Spinal cord (tissue), 10 donors: ENCODE measurements at places on chromosomes 2 and 18. TPM values are rescaled to one million over a fixed set of nuclear protein-coding genes. Genes with fewer than 3 reads are reported as not detected.

DNA sequence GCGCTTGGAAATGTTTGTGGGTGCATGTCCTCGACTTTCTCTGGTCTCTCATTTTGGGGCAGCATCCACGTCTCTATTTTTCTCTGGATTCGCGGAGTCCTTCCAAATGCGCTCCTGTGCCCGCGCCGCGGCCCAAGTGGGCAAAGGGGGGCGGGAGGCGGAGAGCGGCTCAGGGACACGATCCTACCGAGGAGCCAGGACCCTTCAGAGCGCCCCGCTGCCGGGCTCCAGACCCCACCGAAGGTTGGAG, 990 bp downstream of the EPAS1 start:
- H3K36me3 ChIP-seq, result no peaks in the 10 kb centered on the region
- H3K27me3 ChIP-seq, result peaks cover 69% of the 10 kb centered on the region
- H3K4me3 ChIP-seq, result peak overlapping the region; percentile 65
- DNase-seq, result peak; percentile 42
- peak overlapping the region; percentile 44 for H3K27ac ChIP-seq
- peaks cover 34% of the 10 kb centered on the region for H3K4me1 ChIP-seq

SNORC gene
- total RNA-seq, result 3.1 TPM

CHRNA1 gene
- total RNA-seq, result 0.22 TPM

DNA sequence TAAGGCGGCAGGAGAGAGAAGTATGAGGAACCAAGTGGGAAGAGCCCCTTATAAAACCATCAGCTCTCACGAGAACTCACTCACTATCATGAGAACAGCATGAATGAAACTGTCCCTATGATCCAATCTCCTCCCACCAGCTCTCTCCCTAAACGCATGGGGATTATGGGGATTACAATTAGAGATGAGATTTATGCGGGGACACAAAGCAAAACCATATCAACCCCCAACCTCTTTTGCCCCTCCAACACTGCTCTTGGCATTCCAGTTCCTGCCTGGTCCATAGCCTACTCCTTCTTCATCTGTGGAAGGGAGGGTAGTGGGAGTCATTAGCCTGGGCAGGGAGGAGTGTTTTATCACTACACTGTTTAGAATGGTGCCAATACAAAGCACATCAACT, 1.4 kb upstream of the EHD3 start:
- DNase-seq, result no peak
- no peaks in the 10 kb centered on the region for H3K27me3 ChIP-seq
- H3K36me3 ChIP-seq, result no peaks in the 10 kb centered on the region
- no peak overlapping the region for H3K4me3 ChIP-seq

DNA sequence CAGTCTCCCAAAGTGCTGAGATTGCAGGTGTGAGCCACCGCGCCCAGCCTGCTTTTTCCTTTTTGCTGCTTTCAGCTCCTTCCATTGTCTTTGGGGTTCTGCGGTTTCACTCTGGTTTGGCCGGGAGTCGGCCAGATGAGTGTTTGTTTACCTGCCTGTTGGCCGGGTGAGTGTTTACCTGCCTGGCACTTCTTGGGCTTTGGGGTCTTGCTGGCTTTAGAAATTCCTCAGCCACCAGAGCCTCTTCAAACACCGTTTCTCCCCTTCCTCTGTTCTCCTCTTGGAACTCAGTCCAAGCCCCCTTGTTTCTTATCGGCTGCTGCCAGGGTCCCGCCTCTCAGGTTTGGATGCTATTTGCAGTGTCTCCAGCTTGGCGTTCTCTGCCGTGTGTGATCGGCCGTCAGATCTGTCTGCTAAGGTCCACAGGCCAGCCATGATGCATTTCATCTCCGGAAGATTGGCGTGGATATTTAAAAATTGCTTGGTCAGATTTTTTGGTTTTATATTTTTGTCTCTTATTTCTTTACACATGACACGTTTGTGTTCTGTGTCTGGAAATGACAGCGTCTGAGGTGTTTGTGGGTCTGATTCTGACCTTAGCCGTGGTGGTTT, 14.2 kb upstream of the GAL3ST2 start:
- H3K4me1 ChIP-seq, result no peaks in the 10 kb centered on the region
- no peak for DNase-seq
- H3K4me3 ChIP-seq, result no peak overlapping the region
- H3K36me3 ChIP-seq, result peaks cover 38% of the 10 kb centered on the region
- H3K27ac ChIP-seq, result no peak overlapping the region

GRCh38 chr2:19785867-19786266, 115.9 kb downstream of the TTC32 start:
- no peak overlapping the region for H3K4me3 ChIP-seq
- no peak for DNase-seq
- H3K36me3 ChIP-seq, result no peaks in the 10 kb centered on the region
- H3K27ac ChIP-seq, result no peak overlapping the region
- no peaks in the 10 kb centered on the region for H3K27me3 ChIP-seq

DNA sequence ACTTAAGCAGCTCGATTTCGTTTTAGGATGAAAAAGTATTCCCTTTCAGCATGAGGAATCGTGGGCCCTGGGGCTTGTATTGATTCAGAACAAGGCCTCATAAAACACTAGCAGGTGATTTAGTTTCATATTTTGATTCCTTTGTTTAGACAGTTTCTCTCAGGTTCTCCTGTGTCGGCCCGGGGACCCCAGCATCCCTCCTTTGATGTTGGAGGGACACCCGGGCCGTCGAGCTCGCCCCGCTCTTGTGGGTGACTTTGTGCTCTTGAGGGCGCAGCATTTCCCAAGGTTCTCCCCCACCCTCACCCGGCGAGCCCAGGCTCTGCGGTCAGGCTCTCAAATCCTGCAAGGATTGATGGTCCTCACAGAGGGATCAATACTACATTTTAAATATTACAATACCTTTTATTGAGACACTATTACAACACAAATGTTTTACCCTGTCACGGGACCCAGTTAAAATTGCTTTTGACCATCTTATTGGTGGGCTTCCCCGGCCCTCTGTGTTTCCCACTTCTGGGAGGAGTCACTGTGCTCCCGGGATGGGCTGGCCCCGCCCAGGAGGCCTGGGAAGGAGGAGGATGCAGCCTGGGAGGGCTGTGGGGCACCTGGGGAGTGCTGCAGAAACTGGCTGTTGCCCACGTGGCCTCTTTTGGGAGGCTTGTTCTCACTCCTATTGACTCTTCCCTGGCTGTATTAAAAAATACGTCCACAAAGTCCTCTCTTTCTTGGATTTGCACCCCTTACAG, 222.6 kb downstream of the INSIG2 start:
- H3K27me3 ChIP-seq, result peaks cover 5% of the 10 kb centered on the region
- peak overlapping the region; percentile 54 for H3K4me3 ChIP-seq
- H3K36me3 ChIP-seq, result no peaks in the 10 kb centered on the region
- peaks cover 16% of the 10 kb centered on the region for H3K4me1 ChIP-seq
- peak overlapping the region; percentile 58 for H3K27ac ChIP-seq

GPC1 gene
- total RNA-seq, result 33.2 TPM

DNA sequence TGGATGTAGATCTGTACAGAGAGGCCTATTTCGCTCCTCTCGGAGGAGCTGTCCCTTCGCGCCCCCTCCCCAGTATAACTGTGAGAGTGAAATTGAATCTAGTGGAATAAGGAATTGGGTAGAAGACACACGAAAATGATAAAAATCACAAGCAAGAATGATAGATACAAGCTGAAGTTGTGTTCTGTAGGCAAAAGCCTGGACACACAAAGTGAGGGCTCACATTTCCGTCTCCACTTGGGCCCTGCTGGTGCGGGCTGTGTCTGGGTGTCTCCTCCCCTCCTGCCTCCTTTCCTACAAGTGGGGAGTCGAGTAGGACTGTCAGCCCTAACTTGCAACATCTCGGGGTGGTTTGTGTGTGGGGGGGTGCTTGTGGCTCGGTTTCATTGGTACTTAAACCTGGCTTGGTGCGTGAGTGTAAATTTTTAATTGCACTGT, 457 bp upstream of the SP9 start:
- H3K4me1 ChIP-seq, result peaks cover 40% of the 10 kb centered on the region
- DNase-seq, result no peak
- H3K36me3 ChIP-seq, result no peaks in the 10 kb centered on the region
- H3K4me3 ChIP-seq, result no peak overlapping the region
- H3K27me3 ChIP-seq, result peaks cover 100% of the 10 kb centered on the region

SP140 gene
- 1.6 TPM for total RNA-seq

- no peaks in the 10 kb centered on the region for H3K36me3 ChIP-seq
- DNase-seq, result no peak
- no peaks in the 10 kb centered on the region for H3K4me1 ChIP-seq
- no peak overlapping the region for H3K27ac ChIP-seq
Measured at GRCh38 chr18:25544546-25545287, 192.8 kb upstream of the ZNF521 start.

GRCh38 chr18:58177896-58178470, 134.0 kb downstream of the NEDD4L start:
- peaks cover 2% of the 10 kb centered on the region for H3K36me3 ChIP-seq
- no peak overlapping the region for H3K27ac ChIP-seq
- DNase-seq, result peak; percentile 64
- peaks cover 27% of the 10 kb centered on the region for H3K4me1 ChIP-seq
- no peaks in the 10 kb centered on the region for H3K27me3 ChIP-seq

DNA sequence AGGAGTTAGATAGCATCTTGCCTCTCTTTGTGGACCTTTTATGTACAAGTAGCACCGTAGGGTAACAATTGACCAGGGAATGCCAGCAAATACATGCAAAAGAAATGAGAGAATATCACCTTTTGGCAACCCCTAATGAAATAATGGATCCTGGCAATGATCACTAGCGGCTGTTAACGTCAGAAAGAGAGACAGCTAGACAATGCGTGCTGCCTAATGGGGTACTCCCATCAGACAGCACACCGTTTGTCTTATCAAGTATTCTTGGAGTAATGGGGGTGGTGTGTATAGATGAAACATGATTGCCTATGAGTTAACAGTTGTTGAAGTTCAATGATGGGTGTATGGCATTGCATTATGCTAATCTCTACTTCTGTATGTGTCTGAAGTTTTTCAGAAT, 1.6 kb downstream of the ELAC1 start:
- DNase-seq, result no peak
- no peak overlapping the region for H3K27ac ChIP-seq
- peaks cover 3% of the 10 kb centered on the region for H3K36me3 ChIP-seq
- H3K4me1 ChIP-seq, result peaks cover 4% of the 10 kb centered on the region
- H3K27me3 ChIP-seq, result no peaks in the 10 kb centered on the region

- no peak for DNase-seq
- no peak overlapping the region for H3K4me3 ChIP-seq
- H3K27ac ChIP-seq, result no peak overlapping the region
- H3K4me1 ChIP-seq, result no peaks in the 10 kb centered on the region
- no peaks in the 10 kb centered on the region for H3K36me3 ChIP-seq
Measured at GRCh38 chr2:210591663-210592062, 35.3 kb downstream of the CPS1 start.

GRCh38 chr2:69565431-69565839, 78.1 kb downstream of the AAK1 start:
- H3K36me3 ChIP-seq, result no peaks in the 10 kb centered on the region
- peak; percentile 5 for DNase-seq
- H3K27ac ChIP-seq, result no peak overlapping the region
- no peaks in the 10 kb centered on the region for H3K27me3 ChIP-seq
- H3K4me3 ChIP-seq, result no peak overlapping the region

TSPYL6 gene
- 0.30 TPM for total RNA-seq

DNA sequence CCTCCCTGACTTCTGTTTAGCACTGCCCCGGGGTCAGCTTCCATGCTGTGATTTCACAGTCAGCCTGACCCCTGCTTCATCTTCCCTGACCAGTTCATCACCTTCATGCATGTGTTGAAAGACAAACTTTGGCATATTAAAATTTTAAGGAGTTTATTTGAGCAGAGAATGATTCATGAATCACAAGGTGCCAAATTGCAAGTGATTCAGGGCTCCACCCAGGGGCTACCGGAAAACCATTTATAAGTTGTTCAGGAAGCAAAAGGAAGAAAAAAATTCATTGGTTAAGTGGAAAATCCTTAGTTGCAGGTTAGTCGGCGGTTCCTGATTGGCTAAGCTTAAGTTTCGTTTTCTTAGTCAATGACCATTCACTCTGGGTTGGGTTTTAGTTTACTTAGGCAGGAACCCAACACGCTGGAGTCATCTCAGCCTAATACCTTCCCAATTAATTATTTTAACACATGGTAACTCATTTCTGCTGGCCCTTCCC, 10.6 kb downstream of the IL1F10 start:
- H3K27me3 ChIP-seq, result no peaks in the 10 kb centered on the region
- H3K4me1 ChIP-seq, result no peaks in the 10 kb centered on the region
- no peak overlapping the region for H3K4me3 ChIP-seq
- H3K36me3 ChIP-seq, result no peaks in the 10 kb centered on the region
- no peak overlapping the region for H3K27ac ChIP-seq

DNA sequence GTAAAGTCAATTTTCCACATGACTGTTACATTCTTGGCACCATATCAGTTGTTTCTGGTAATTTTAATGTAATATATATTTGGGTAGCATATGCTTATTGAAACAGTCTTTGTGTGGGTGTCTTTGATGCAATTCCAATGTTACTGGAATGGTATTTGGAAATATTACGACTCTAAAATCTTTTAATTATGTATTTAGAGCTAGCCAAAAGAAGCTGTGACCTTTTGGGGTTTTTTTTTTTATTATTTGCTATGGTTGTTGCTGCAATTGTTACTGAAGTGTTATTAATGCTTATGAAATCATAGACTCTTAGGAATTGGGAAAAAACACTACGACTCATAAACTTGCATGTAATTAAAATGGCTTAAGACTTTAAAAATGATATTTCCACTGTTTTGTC, 95.9 kb downstream of the AOX1 start:
- no peak for DNase-seq
- H3K4me1 ChIP-seq, result no peaks in the 10 kb centered on the region
- H3K27ac ChIP-seq, result no peak overlapping the region
- H3K27me3 ChIP-seq, result no peaks in the 10 kb centered on the region
- no peaks in the 10 kb centered on the region for H3K36me3 ChIP-seq

GRCh38 chr2:215362562-215362904, 50.7 kb downstream of the ATIC start:
- H3K36me3 ChIP-seq, result peaks cover 10% of the 10 kb centered on the region
- H3K27me3 ChIP-seq, result no peaks in the 10 kb centered on the region
- H3K4me1 ChIP-seq, result no peaks in the 10 kb centered on the region

CAPN13 gene
- total RNA-seq, result 0.20 TPM

- H3K36me3 ChIP-seq, result peaks cover 46% of the 10 kb centered on the region
- peaks cover 75% of the 10 kb centered on the region for H3K4me1 ChIP-seq
- no peak overlapping the region for H3K27ac ChIP-seq
- H3K27me3 ChIP-seq, result no peaks in the 10 kb centered on the region
- H3K4me3 ChIP-seq, result no peak overlapping the region
Measured at GRCh38 chr2:127079358-127079920, 27.5 kb downstream of the BIN1 start.
